NCI-H1105 (cell line): ENCODE measurements at places on chromosomes 3 and 15.

DNA sequence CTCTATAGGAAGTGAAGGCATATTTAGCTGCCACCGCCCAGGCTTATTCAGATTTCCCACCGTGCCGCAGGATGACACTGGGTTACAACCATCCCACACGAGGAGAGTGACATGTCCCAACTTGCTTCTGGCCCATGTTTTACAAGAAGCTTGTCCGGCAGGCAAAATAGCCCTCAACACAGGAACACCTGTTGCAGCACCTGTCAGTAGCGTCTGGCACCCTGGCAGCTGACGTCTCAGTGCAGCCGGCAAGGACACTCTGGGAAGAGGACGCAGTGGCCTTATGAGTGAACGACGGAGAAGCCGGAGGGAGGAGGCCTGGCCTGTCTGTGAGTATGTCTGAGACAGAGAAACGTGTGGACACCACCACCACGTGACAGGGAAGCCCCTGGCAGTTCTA is 32.1 kb downstream of the FAM174B start:
- DNase-seq: peak; percentile 85

DNA sequence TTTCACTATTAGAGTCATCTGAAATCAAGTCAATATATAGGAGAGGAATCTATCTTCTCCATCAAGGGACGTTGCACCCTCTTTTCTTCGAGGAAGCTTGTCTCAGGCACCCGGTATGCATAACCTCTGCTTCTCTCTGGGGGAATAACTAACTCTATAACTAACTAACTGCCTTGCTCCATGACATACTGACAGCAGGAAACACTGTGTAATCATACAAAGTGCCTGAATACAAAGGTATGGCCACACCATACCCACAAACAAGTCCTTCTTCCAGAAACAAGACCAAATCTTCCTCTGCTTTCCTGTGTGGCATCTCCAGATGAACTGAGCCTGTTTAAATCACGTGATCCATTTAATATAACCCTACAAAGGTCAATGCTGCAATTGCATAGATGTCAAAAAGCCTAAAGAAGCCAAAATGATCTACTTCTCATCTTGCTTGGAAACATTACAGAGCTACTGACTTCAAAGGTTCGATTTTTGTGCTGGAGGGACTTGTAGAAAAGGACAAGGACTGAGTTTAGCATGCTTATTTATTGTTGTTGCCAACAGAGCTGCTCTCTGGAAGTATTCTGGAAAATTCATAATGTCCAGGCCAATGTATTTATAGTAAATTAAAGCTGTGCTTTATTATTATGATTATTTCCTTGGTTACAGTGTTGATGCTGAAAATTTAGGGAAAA is 380.5 kb downstream of the FOXP1 start:
- no peak for DNase-seq

DNA sequence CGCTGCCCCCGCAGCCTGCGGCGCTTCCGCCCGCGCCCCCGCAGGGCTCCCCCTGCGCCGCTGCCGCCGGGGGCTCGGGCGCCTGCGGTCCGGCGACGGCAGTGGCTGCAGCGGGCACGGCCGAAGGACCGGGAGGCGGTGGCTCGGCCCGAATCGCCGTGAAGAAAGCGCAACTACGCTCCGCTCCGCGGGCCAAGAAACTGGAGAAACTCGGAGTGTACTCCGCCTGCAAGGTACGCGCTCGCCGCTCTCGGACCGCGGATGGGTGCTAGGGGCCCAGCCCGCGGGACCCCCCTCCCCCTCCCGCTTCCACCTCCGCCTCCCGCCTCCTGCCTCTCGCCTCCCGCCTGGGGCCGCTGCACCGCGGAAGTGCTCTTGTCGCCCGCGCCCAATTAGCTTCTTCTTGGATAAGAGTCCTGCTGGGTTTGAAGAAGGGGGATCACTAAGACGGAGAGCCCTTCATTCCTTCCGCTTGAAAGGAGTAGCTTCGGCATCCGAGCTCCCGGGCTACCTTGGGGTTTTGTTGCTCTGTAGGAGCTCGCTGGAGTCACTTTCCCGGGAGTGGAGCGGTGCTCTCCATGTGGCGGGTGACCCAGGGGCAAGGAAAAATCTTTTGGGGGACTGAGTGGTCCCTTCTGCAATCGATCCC is 426 bp downstream of the KAT2B start:
- peak; percentile 20 for DNase-seq

DNA sequence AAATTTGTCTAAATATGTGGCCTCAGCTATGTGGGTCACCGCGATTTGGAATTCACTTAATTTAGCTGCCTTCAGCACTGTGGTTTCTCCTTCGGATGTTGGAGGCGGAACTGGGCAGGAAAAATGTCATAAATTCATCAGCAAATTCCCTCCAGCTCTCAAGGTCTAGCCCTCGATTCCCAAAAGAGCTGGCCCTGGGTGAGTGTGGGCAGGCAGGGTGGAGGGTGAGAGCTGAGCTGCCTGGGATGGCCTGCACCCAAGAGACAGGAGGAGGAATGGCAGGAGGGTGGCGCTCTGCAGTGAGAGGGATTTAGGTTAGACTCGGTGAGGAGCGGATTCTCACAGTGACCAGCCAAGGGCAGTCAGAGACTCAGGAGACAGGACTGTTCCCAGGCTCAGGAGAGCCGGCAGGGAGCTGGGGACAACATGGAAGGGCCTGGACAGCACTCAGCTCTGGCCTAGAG is 57.1 kb downstream of the FEM1B start:
- no peak for DNase-seq

GRCh38 chr15:82298520-82298919 is 35.9 kb downstream of the SAXO2 start:
- no peak for DNase-seq

- no peak for DNase-seq
Observed at GRCh38 chr15:83604549-83604948, 49.4 kb upstream of the ADAMTSL3 start.
